Activated naive CD4-positive, alpha-beta T cell (primary cell): ENCODE measurements at places on chromosomes 2 and 18.

DNA sequence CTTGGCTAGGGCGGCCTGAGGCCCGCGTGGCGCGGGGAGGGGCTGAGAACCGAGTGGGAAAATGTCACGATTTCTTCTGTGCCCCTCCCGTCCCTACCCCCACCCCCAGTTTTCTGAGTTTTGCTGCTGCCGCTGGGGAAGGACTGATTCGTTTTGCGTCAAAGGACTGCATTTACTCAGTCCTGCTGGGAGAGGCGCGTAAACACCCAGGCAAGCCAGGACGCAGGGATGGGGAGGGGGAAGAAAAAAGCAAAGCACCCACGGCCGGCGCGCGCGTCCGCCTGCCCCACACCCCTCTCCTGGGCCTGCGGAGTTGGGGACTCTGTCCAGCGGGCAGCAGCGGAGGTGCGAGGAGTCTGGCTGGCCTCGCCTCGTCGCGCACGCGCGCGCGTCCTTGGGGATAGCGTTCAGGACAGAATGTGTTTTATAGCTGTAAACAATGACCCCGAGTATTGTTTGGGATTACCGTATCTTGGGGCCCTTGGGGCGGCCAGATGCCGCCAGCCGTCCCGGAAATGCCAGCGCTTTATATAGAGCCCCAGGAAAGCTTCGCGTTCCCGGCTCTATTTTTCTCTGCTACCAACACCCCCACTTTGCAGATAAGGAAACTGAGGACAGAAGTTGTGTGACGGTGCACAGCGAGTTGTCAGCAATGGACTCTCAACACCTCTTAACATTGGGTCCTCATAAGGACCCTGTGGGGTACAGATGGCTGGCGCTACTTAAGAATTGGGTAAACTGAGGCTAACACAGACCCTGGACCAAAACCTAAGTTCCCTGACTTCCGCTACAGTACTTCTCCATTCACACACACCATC, 1.7 kb upstream of the FOSL2 start:
- no peak for DNase-seq

DNA sequence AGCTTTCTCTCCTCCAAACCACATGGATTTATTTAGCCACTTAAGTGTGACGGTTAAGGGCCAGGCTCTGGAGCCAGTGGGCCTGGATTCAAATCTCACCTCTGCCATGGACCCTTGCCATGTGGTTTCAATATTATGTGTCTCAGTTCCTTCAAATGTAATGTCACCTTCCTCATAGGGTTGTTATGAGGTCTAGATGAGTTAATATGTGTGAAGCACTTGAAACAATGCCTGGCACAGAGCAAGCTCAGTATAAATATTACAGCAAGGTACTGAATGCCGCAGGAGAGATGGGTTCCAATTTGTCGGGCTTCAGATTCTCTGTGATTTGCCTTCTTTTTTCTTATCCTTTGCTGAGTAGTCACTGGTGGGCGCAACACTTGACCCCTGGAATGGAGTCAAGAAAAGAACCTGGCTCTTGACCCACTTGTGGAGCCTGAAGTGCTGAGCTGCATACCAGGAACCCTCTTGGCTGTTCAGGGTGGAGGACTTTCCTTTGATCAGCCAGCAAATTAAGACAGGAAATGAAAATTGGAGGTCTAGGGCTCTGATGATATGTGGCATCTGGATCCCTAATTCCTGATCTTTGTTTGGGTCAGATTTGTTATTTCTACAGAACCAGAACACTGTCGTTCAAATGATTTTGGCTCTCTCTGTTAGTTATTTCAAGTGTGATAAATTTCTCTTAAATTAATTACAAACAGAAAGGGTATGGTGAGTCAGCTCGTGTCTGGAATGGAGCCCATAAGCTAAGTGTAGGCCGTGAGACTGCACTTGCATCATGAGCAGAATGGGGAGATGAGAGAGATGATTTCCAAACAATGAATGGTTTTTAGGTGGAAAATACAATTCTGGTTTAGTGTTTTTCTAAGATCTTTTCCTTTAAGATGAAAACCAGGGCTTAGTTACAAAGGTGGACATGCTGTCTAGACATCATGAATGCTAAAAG, 293.0 kb downstream of the KCNS3 start:
- no peak for DNase-seq

DNA sequence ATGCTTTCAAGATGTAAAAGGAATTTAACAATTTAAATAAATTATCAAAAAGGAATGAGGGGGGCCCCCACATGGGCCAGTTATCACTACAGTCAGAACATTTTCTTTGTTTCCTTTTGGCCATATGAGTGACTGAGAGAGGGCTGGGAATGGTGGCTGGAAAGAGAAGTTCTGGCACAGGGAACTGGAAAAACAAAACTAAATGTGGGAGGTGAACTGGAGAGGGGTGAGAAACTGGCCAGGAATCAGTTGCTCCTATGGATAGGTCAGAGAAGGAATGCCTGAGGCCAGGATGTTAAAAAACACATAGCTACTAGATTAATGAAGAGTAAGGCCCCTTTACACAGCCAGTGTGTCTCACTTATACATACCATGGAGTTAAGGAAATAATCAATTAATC, 121.0 kb downstream of the RBMS1 start:
- DNase-seq, result no peak

- DNase-seq, result no peak
These were observed 15.6 kb downstream of the TRABD2A start for GRCh38 chr2:84865181-84865783.

- DNase-seq, result no peak
These were observed 93.9 kb downstream of the SCN3A start for GRCh38 chr2:165109915-165110314.

DNA sequence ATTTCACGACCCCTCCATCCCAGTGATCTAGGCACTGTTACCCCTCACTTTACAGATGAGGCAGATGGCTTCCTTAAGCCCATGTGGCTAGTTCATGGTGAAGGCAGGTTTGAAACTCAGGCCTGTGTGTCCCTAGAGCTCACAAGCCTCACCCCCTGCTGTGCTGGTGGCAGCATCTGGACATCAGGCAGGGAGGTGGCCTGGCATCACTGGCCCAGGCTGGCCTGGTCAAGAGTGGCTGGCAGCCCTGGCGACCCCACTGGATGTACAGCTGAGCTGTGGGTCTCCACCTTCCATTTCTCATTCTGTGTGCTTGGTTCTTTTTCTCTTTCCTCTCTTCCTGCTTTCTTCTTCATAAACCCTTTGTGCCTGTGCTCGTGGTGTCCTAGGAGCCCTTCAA, 56.3 kb downstream of the BOLA3 start:
- no peak for DNase-seq

GRCh38 chr2:224849264-224849663, 133.1 kb upstream of the CCDC195 start:
- no peak for DNase-seq

DNA sequence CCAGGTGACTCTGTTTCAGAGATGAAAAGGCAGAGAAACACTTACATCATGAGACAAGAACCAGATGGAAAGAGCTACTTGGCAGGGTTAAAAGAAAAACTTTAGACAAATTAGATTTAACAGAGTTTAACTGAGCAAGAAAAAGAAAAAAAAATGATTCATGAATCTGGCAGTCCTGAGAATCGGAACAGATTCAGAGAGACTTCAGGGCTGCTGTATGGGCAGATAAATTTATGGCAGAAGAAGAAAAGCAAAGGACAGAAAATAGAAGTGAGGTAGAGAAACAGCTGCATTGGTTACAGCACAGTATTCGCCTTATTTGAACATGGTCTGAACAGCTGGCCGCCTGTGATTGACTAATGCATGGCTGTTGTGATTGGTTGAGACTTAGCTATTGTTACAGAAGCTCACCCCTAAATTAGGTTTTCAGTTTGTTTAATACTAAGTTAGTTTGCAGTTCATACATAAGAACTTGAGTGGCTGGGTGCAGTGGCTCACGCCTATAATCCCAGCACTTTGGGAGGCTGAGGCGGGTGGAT, 43.0 kb upstream of the RHOB start:
- no peak for DNase-seq

DNA sequence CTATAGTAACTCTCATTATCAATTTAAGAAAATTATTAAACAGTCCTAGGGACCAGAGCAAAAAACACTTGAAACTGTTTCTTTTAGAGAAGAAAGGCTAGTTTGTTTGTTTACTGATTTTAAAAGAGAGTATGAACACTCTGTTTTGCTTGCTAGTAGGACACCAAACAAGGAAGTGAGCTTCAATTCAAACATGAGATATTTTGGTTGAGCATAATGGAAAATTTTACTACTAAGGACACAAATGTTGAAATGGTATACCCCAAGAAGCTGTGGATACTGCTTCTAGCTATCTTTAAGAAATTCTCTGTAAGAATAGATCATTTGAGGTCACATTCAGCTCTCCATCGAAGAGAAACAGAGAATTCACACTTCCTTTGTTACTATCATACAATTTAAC, 216.3 kb upstream of the SMAD7 start:
- DNase-seq, result no peak
